ENCODE measurements at places on chromosomes 7 and 10.

DNA sequence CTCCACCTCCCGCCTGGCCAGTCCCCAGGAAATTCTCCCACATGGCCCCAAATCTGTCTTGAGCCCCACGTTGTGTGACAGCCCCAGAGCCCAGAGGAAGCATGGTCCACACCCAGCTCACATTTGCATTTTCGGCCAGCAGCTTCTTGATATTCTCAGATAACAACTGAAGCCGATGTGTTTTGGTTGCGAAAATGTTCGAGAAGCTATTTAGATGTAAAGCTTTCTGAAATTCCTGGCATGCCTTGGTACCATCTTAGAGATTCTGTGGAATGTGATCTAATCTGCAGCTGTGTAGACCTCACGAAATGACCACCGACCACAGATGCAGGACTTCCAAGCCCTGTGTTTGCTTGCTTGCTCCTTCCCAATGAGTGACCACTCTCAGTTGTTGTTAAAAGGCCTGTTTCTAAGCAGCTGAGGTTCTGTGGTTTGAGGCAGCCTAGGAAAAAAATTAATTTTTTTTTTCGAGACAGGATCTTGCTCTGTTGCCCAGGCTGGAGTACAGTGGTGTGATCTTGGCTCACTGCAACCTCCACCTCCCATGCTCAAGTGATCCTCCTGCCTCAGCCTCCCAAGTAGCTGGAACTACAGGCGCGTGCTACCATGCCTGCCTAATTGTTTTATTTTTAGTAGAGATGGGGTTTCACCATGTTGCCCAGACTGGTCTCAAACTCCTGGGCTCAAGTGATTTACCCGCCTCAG, 8.8 kb downstream of the SLC4A2 start:
- no peak for DNase-seq

DNA sequence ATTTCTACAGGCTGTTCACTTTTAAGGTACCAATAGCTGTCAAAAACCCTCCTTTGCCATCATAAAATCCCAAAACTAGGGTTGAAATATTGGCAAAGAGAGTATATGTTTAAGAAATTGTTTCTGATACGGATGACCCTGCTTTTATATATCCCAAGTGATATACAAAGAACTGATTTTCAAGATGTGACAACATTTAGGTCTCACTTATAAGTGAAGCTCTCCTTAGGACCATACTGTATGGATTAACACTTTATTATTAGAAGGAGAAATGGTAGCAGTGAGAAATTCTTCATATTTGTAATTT, 11.0 kb upstream of the CRPPA start:
- DNase-seq: no peak

- DNase-seq: no peak
Observed at GRCh38 chr7:139726485-139726869, 51.3 kb downstream of the HIPK2 start.

GRCh38 chr7:84336303-84336702, 141.7 kb upstream of the SEMA3A start:
- DNase-seq: no peak

DNA sequence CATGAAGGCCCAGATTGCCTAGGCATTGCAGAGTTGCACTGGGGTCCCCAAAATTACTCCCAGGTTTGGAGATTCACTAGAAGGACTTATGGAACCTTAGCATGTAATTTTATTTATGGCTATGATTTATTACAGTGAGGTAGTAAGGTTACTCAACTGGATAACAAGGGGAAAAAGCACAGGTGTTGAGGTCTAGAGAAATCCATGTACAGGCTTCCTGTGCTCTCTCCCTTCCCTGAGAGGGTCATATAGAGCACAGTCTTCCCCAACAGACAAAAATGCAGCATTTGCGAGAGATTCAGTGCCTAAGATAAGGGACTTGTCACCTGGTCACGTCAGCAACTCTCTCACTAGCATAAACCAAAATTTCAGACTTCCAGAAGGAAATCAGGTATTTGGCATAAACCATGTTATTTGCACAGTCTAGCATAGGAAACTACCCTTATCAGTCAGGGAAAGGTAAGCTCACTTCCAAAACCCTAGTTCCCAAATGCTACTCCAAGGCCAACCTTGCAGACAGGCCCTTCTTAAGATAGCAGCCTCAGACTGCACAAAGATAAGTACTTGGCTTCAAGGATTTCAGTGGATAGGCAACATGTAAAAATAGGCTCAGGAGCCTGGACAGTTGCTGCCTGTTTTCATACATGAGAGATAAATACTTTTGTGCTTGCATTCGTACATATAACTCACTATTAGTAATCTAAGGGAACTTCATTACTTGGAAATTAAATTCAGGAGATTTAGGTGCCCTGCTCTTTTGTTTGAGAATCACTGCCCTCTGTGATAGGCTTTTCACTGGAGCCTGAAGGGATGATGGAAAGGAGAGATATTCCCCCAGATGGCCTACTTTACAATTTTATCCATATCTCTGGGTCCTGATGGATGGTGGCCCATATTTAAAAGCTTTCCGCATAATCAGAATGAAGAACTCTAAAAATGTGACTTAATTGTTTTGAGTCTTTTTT, 378.4 kb upstream of the LRGUK start:
- no peak for DNase-seq

GRCh38 chr10:6182454-6183098, 20.2 kb upstream of the PFKFB3 start:
- no peak for DNase-seq

DNA sequence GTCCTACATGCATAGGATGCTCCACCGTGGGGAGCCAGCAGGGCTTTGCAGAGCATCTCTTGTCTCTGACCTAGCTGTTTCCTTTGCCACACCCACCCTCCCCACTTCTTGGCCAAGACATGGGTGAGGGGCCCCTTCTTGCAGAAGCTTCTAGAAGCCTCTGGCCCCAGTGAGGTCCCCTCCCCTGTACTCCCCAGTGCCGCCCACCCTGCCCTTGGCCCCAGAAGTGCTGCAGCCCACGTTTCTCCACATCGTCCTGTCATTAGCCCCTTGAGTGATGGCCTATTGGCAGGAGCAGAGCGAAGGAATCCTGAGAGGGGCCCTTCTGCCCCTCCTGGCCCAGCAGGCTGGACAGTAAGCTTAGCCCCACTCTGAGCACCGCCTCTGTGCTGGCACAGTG, 43.7 kb downstream of the ALOX5 start:
- DNase-seq: no peak

- DNase-seq: no peak
Observed at GRCh38 chr7:142788303-142789289, 17.8 kb downstream of the PRSS2 start.

DNA sequence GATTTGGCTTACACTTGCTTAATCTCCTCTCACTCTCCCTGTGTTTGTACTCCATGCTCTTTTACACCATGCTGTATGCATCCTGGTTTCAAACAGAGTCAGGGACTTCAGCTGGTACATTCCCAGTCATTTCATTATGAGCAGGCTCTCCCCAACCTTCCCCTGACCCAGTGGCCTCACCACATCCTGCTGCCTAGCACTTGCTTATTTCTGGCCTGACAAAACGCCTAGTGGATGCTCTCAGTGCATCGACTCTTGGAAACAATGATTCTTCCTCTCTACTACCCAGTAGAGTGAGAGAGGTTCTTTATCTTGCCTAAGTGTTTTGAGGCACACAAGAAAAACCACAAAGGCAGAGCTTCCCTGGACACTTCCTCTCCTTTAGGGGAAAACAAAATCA, 63.4 kb downstream of the CAV1 start:
- no peak for DNase-seq

- DNase-seq: no peak
Observed at GRCh38 chr10:20990604-20991003, 93.5 kb upstream of the NEBL start.

DNA sequence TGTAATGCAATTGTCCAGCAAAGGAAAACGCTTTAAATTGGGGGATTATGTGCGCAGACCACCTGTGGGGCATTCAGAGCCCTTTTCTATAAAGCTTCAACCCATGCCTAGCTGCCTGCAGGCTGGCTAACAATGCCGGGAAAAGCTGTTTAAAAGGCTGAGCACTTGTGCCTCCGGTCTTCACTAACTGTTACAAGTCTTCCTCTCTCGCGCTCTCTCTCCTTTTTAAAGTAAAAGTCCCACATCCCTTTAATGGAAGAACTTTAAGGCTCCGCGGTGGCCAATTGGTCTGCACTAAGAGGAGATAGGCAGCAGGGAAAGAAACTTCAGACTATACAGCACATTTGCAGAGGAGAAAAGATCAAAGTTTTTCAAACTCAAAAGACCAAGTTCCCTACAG, 4.6 kb downstream of the FZD8 start:
- no peak for DNase-seq

DNA sequence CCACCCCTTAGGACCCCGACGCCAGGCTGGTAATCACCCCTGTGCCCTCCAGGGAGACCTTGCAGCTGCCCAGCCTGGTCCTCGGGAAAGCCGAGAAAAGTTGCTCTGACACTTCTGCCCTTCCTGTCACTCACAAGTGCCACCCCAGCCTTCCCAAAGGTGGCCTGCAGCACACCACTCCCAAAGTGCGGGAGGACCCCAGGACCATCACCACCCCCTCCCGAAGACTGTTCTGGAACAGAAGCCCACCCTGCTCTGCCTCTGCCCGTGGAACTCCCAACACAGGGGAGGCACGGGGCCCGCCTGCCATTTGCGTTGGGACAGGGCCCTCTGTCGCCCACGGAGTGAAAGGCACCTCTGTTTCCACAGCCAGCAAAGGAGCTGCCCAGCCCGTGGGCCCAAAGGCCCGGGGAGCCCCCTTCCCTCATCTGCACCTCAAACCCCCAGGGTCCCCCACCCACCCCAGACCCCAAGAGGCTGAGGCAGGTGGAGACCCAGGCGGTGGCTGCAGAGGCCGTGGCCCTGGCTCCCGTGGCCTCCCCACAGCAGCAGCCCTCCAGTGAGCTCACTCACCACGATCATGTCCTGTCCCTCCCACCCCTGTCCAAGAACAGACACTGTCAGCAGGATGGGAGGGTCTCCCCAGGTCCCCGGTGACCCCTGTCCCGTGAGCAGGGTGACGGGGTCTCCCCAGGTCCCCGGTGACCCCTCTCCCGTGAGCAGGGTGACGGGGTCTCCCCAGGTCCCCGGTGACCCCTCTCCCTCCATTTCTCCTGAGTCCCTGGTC, 47.8 kb upstream of the PPP2R2D start:
- no peak for DNase-seq

- DNase-seq: no peak
Observed at GRCh38 chr10:44786286-44786850, 124.8 kb upstream of the TMEM72 start.
